Activated CD4-positive, alpha-beta T cell treated with anti-CD3 and anti-CD28 coated beads, Interleukin-2, Interleukin-6, amounts not matched to agents 100 ng/mL and 50 ng/mL, durations not matched to agents 16 hours and 8 hours (primary cell): ENCODE measurements at places on chromosomes 5 and 9.

GRCh38 chr5:150486402-150487198 is 21.3 kb upstream of the NDST1 start:
- DNase-seq, result peak; percentile 15

GRCh38 chr9:92615790-92616189 is 54.1 kb downstream of the IPPK start:
- DNase-seq, result no peak

- DNase-seq, result peak; percentile 27
These were observed 13.9 kb downstream of the TLR4 start for GRCh38 chr9:117718085-117718484.

DNA sequence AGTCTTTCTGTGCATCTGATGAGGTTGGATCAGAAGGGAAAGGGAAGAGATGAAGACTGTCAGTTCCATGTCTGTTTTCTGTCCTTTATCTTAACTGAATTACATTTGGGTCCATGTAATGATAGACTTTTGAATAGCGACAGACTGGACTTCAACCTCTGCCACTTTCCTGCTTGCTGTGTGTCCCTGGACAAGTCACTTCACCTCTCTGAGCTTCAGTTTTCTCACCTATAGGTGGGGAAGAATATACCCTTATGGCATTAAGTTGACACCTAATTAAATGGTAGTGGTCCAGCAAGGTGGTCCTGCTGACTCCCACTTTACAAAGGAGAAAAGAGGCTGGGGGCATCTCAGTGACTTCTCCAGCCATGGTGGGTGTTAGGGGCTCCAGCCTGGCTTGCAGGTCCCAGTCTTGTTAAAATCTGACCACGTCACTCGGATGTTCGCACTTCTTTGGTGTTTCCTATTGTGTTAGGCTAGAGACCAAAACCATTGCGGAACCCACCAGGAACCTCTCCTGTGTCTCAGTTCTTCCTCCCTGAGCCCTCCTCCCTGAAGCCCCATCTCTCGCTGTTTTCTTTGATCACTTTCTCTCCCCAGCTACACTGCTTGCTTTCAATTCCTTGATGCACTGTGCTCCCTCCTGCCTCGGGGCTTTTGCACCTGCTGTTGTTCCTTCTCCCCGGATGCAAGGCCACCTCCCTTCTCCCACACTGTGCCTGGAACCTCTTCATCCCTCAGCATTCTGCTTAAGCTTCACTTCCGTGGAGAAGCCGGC is 256.5 kb downstream of the NSG2 start:
- no peak for DNase-seq

DNA sequence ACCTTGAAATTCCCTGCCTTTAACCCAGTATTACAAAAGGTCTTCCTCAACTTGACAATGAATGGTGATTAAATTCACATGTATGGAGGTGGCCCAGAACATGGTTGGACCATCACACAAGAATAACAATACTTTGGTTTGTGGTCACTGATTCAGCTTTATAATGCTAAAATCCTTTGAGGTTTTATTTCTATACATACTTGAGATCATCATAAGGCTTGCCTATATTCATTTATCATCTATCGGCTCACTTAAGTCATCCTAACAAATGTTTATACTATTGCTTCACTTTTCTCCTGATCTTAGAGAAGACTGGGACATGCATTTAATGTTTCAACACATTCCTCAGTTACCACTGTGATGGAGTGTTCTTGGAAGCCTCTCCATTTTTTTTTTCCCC is 191.3 kb downstream of the DMAC1 start:
- DNase-seq, result no peak

DNA sequence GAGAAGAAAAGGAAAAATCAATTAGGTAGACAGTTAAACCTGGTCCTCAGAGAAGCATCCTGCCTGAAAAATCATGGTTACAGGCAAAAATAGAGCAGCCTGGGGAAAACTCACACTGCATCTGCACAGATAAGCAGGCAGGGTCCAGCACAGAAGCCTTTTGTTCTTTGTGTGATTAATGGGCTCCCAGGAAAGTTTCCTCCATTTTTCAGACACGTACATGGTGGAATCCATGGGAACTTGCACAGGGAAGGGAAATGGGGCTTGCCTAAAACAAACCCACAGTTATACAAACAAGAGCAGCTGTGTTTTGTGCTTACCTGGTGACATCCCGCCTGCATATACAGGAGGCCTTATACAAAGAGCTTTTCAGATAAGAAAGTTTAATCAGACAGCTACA is 243.9 kb upstream of the ATP10B start:
- DNase-seq, result no peak

GRCh38 chr9:103361906-103362305 is 366.8 kb downstream of the CYLC2 start:
- no peak for DNase-seq

DNA sequence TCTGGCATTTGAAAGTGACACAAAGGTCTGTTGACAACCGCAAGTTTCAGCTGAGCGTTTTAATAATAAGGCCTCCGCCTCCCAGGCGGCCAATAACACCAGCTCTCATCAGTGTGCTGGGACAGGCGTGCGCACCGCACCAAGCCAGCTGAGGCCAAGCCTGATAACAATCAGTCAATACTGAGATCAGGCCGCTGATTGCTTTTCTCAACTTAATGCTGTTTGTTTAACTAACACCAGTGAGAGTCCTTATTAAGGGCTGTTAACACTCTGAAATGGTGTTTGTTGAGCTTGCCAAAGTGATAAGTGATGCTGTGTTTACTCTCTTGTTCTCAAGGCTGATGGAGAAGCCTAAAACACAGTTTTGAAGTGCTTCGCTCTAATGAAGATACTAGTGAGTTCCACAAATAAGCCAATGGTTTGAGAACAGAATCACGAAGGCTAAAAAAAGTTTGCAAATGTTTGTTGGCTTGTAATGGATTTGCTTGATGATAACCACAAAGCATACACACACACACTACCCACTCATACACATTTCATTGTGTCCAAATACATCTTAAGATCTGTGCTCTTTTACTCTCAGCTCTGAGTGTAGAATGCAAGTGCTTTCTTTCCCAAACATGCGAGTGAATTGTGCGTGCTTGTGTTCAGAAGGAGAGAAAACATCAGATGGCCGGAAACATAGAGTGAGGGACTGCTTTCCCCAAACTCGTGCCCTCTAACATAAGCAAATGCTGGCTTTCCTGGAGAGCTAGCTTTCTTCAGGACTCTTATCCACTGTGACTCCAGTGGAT is 330.4 kb upstream of the KLF4 start:
- no peak for DNase-seq
